Ascending aorta (tissue), 2 donors: ENCODE measurements at places on chromosomes 13 and 19. TPM values are rescaled to one million over a fixed set of nuclear protein-coding genes. Genes with fewer than 3 reads are reported as not detected.

DNA sequence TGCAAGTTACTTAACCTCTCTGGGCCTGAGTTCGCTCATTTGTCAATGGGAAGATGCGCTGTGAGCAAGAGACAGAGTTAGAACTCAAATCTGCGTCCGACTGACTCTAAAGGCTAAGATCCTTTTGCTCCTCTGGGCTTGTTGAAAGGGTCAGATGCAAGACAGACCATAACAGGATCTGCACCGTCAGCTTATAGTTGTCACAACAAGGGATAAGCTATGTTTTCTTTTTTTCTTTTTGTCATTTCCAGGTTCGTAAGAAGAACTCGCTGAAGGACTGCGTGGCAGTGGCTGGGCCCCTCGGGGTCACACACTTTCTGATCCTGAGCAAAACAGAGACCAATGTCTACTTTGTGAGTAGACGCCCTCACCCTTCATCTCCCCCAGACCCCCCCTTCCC is 1.1 kb downstream of the PPAN start:
- DNase-seq, result no peak

GRCh38 chr19:30448386-30449077 is 76.3 kb downstream of the ZNF536 start:
- DNase-seq, result no peak

DNA sequence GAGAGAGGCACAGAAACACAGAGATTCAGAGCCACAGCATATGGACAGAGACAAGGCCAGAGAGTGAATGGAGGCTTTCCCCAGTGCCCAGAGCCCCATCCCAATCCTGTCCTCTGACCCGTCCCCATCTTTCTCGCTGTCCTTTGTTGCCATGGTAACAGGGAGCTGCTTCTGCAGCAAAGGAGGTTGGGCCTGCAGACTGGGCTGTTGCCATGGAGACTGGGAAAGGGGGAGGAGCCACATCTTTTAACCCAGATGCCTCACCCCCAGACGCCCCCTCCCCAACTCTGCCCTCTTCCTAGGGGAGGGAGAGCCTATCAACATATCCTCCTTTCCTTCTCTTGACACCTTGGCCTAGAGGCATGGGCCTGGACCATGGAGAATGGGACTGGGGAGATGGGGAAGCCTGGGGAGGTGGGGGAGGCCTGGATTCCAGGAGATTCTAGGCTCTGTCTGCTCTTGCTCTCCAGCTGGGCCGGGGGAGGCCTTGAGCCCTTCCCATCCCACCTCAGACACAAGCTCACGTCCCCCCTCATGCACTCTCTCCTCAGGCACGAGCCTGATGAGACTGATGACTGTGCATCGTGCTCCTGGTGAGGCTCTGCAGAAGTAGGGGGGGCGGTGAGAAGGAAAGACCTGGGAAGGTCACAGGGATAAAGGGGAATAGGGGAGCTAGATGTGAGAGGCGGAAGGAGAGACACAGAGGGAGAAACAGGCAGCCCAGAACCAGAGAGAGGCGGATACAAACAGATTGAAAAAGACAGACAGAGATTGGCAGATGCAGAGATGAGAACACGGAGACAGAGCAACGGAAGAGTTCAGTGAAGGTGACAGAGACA is 2.1 kb upstream of the ATP1A3 start:
- no peak for DNase-seq

- DNase-seq, result no peak
These were observed 81.8 kb upstream of the RUBCNL start for GRCh38 chr13:46468570-46469463.

- DNase-seq, result no peak
These were observed 57.3 kb upstream of the LRCH1 start for GRCh38 chr13:46495651-46496050.

DNA sequence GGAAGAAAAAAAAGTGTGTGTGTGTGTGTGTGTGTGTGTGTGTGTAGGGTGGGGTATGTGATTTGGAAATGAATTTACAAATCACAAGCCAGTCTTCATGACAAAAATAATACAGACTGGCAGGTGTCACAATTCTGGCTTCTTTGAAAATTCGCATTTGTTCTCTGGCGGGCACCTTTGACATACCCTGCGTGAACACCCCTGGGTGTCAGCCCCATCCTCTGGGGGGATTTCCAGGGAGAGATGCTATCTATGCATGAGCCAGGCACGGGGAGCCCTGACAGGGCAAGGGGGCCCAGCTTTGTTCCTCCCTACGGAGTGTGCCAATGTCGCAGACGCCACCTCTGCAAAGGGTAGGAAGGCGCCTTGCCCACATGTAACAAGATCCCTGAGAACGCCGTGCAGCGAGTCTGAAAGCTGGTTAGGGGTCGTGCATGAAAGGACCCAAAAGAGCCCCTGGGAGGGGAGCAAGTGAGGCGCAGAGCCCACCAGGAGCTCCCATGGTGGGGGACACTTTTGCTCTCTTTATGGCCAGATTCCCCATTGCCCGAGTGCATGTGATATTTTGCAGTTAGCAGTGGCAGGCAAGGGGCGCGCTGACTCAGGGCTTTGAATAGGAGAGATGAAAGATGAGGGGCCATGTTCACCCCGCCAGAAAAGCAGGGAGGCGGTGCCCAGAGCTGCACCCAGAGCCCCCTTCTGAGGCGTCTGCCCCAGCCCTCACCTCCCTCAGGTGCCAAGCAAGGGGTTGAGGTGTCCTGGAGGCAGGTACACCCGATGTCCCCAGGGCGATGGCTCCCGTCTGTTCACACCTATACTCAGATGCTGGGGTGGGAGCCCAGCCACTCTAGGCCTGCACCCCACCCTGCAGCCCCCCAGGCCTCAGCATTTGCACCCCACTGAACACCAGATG is 45.3 kb downstream of the KLF2 start:
- DNase-seq, result no peak

DNA sequence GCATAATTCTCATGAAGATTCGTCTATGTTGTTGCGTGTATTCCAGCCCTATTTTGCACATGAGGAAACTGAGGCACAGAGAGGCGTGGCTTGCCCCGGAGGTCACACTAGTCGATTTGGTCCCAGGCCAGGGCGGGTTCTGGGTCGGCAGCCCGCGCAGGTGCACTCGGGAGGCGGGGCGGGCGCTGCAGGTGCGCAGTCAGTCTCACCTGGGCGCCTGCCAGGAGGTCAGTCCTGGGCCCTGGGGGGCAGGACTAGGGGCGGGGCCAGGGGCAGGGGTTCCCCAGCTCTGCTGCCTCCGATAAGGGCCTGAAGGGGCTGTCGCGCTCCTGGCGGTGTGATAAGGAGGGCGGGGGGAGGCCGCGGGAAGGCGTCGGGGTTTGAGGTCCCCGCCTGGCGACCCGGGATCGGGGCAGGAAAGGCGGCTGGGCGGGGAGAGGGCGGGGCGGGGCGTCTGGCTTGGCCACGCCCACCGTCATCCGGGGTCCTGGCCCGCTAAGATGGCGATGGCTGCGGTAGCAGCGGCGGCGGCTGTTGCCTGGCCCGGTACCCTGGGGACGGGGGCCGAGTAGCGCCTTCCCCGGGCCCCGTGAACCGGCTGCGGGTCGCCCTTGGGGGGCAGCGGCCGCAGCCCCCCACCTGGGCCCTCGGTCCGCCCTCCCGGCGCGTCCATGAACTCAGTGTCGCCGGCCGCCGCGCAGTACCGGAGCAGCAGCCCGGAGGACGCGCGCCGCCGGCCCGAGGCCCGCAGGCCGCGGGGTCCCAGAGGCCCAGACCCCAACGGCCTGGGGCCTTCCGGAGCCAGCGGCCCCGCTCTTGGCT is at the start of gene ATG4D:
ATG4D (plus strand) TSS at position 485 of the 822 bp plus-strand sequence; CDS start at position 672, 187 bp downstream.
- no peak for DNase-seq

DNA sequence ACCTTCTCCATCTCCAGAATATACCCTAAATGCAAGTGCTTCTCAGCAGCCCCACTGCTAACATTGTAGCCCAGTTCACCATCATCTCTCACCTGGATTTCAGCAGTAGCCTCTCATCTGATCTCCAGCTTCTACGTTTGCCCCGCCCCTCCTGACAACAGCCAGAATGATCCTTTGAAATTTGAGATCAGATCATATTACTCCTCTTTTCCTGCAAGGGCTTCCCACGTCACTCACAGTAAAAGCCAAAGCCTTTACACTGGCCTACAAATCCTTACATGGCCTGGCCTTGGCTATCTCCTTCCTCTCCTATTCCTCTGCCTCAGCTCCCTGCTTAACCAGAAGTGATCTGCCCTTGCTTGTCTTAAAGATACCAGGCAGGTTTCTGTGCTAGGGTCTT is 94.3 kb upstream of the NBEA start:
- no peak for DNase-seq

DNA sequence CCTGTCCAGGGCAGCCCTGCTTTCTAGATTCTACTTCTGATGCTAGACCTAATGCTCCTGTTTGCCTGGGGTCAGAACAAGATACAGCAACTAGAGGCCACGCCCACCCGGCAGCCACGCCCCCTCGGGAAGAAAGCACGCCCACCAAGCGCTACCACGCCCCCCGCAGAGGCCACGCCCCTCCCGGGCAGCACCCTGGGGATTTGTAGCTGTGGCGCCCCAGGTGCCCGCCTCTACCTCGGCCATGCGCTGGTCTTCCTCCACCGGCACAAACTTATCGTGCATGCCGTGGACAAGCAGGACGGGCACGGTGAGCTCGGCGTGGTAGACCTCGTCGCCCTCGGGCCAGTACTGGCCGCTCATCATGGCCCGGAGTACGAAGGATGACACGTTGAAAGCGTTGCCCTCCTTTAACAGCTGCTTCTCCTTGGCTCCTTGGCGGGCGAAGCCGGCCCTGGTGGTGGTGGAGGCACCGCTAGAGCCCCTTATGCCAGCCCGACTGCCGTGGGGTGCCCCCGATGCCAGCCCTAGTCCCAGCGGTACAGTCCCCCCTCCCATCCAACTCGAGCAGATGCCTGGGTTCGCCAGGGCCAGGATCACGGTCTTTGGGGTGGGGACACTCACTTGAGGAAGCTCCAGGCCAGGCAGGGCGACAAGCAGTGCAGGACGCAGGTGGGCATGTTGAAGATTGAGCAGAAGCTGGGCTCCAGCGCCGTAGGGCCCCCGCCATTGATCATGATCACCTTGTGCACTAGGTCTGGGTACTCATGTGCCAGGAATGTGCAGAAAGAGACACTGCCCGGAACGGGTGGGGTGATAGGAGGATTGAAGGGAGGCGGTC is 9.0 kb downstream of the ABHD8 start:
- DNase-seq, result no peak

- DNase-seq, result no peak
These were observed 24.1 kb upstream of the LGALS16 start for GRCh38 chr19:39631626-39632025.

- DNase-seq, result peak; percentile 64
These were observed 5.4 kb upstream of the CDC37 start for GRCh38 chr19:10408511-10409283.

DNA sequence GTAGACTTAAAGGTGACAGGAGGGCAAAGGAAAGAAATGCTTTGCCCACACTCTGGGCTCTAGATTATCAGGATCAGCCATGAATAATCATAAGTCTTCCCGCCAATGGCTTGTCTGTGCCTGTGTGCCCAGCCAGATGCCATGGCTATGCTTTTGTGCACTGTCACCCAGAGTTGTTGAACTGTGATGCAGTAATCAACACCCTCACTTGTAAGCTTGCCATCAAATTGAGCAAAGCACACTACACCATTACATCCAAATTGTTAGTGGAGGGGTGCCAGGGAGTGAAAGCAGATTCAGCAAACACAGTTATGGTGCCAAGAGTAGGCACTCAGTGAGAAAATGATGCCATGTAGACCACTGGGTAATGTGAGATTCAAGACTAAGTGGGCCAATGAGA is 845.3 kb upstream of the MIR17HG start:
- DNase-seq, result no peak

- DNase-seq, result no peak
These were observed at the start of gene ARID3A for GRCh38 chr19:925526-926322. ARID3A (plus strand) TSS chr19:926035; CDS start chr19:929529, 3,494 bp downstream.

DNA sequence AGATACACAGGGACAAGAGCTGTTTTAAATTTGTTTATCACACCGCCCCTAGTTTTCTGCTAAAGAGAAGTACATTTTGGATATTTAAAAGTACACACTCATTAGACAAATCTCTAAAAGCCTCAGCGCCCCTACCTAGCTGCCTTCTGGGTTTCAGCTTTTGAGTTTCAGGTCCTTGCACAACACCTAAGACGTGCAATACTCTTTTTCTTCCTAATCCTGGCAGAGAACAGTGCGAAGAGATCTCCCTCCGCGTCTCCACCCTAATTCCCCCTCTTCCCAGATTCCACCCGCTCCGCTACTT is 421 bp upstream of the KLF5 start:
- no peak for DNase-seq

DNA sequence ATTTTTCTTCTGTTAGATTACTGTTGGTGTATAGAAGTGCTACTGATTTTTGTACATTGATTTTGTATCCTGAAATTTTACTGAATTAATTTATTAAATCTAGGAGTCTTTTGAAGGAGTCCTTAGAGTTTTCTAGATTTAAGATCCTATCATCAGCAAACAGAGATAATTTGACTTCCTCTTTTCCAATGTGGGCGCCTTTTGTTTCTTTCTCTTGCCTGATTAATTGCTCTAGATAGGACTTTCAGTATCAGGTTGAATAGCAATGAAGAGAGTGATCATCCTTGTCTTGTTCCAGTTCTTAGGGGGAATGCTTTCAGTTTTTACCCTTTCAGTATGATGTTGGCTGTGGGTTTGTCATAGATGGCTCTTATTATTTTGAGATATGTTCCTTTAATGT is 5.6 kb upstream of the CD33 start:
- no peak for DNase-seq

- no peak for DNase-seq
These were observed 306 bp downstream of the SUGT1 start for GRCh38 chr13:52652980-52653303.

DNA sequence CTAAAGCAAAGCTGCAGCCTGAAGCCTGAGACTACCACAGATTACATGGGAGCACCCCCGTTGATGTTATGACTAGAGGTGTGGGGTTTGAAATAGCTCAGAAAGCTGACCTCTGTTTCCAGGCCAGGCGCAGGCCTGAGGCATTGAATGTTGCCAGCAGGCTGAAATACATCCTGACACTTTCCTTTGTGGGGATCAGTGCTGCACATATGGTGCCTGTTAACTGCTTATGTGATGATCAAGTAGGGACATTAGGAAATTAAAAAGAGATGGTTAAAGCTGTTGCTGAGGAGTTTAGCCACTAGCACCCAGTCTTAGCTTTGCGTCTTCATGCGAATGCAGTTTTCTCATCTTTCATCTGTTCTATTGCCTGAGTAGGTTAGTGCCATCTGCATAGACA is 83.2 kb downstream of the CCNA1 start:
- DNase-seq, result no peak

Gene DENND1C
- 24.4 TPM for total RNA-seq

Gene LAIR2
- total RNA-seq, result not detected

Gene GZMM
- total RNA-seq, result not detected

Gene EVI5L
- total RNA-seq, result 27.7 TPM

Gene SIGLEC7
- 4.8 TPM for total RNA-seq

Gene UCHL3
- not detected for total RNA-seq

Gene RXFP2
- not detected for total RNA-seq

Gene CYP4F2
- 83.0 TPM for total RNA-seq

Gene PET100
- total RNA-seq, result not detected

Gene ZSCAN4
- total RNA-seq, result not detected
